ENCODE measurements at places on chromosomes 7 and 10. TPM values are rescaled to one million over a fixed set of nuclear protein-coding genes. Genes with fewer than 3 reads are reported as not detected.
A peak's percentile ranks its signal among the peaks of the same experiment; 100 is the strongest.

GRCh38 chr10:86592413-86592812 is 61.9 kb upstream of the OPN4 start:
- no peak for DNase-seq
- H3K27ac ChIP-seq: no peak overlapping the region
- H3K27me3 ChIP-seq: no peaks in the 10 kb centered on the region
- H3K36me3 ChIP-seq: no peaks in the 10 kb centered on the region

DNA sequence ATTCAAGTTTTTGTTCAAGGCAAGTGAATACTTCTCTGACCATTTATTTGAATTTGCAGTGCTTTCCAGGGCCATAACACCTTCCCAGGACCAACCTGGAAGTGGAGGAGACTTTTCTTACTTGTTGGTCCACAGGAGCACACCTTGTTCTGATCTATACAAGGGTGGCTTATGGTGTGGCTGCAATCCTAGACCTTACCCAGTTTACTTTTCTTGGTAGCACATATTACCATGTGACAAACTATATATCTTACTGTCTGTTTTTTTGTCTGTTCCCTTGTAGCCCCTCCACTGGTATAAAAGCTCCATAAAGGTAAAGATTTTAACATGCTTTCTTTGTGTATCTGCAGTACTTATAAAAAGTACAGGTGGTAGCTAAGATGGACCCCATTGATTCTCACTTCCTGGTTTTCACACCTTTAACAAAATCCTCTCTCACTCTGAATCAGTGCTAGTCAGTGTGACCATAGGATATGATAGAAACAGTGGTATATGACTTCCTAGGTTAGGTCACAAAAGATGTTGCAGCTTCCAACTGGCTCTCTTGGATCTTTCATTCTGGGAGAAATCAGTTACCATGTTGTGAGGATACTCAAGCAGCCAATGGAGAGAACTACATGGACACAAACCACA is 5.6 kb upstream of the ASB4 start:
- H3K36me3 ChIP-seq: no peaks in the 10 kb centered on the region
- H3K27ac ChIP-seq: no peak overlapping the region
- H3K27me3 ChIP-seq: no peaks in the 10 kb centered on the region
- H3K4me1 ChIP-seq: no peaks in the 10 kb centered on the region

DNA sequence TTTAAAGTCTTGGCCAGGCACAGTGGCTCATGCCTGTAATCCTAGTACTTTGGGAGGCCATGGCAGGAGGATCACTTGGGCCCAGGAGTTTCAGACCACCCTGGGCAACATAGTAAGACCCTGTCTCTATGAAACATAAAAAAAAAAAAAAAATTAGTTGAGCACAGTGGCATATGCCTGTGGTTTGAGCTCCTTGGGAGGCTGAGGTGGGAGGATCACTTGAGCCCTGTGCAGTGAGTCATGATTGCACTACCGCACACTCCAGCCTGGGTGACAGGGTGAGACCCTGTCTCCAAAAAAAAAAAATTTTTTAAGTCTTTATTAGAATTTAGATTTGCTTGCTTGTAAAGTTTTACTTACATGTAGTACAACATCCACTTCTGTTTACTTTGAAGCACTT is 14.0 kb downstream of the WNT2 start:
- no peaks in the 10 kb centered on the region for H3K36me3 ChIP-seq
- no peak overlapping the region for H3K4me3 ChIP-seq
- H3K27ac ChIP-seq: no peak overlapping the region
- peaks cover 15% of the 10 kb centered on the region for H3K27me3 ChIP-seq

DNA sequence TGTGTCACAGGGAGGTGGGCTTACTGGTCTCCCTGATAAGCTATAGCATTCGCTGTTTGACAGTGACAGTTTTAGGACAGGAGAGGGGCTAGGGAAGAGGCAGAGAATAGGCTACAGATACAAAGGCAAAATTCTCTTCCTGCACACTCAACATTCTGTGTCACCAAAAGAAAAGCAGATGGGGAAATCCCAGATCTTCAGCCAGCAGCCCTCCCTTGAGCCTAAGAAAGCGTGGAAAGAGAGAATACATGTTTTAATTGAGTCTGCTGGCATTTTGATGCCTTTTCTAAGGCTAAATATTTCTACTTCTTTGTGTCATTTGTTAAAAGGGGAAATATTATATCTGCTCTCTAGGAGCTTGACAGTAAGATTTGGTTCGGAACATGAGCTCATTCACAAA is 247.0 kb downstream of the TRIL start:
- peaks cover 15% of the 10 kb centered on the region for H3K27me3 ChIP-seq
- H3K36me3 ChIP-seq: no peaks in the 10 kb centered on the region
- DNase-seq: no peak
- no peak overlapping the region for H3K4me3 ChIP-seq

Gene HYAL4
- 1.8 TPM for total RNA-seq

Gene NMT2
- total RNA-seq: 24.4 TPM

GRCh38 chr10:70476249-70477035 is 2.1 kb upstream of the PALD1 start:
- peaks cover 52% of the 10 kb centered on the region for H3K4me1 ChIP-seq
- H3K36me3 ChIP-seq: no peaks in the 10 kb centered on the region
- no peak overlapping the region for H3K4me3 ChIP-seq
- no peak overlapping the region for H3K27ac ChIP-seq
- peaks cover 32% of the 10 kb centered on the region for H3K27me3 ChIP-seq

Gene IFIT1
- total RNA-seq: 2.7 TPM

Gene TSPAN13
- 1.1 TPM for total RNA-seq

DNA sequence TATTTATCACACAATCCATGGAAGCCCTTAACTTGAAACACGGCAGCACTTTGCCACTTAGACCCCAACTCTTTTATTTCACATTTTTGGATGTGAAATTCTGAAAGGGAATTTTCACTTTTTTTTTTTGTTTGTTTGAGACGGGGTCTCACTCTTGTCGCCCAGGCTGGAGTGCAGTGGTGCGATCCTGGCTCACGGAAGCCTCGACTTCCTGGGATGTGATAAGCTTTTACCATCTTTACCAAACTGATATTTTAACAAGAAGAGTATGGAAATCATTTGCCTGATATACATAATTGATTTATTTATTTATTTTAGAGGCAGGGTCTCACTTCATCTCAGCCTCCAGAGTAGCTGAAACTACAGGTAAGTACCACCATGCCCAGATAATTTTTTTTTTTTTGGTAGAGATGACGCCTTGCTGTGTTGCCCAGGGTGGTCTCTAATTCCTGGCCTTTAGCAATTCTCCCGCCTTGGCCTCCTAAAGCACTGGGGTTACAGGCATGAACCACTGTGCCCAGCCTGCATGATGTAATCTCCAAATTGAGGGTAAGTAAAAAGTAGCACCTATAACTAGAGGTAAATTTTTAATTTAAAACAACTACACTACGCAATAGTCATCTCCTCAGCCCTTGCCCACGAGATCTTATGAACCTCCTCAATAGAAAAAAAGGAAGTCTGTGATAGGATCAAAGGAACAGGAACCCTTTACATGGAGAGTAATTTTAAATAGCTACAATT is 180.7 kb upstream of the KLF14 start:
- H3K4me1 ChIP-seq: peaks cover 95% of the 10 kb centered on the region
- H3K4me3 ChIP-seq: peak overlapping the region; percentile 78
- H3K27ac ChIP-seq: peak overlapping the region; percentile 98
- H3K27me3 ChIP-seq: no peaks in the 10 kb centered on the region
- peaks cover 33% of the 10 kb centered on the region for H3K36me3 ChIP-seq

GRCh38 chr7:142389544-142389943 is 131.7 kb upstream of the PRSS58 start:
- no peak for DNase-seq
- H3K4me3 ChIP-seq: no peak overlapping the region
- H3K27me3 ChIP-seq: no peaks in the 10 kb centered on the region
- peaks cover 10% of the 10 kb centered on the region for H3K4me1 ChIP-seq
- no peaks in the 10 kb centered on the region for H3K36me3 ChIP-seq
- H3K27ac ChIP-seq: no peak overlapping the region

- H3K27me3 ChIP-seq: no peaks in the 10 kb centered on the region
- no peaks in the 10 kb centered on the region for H3K36me3 ChIP-seq
- no peak overlapping the region for H3K27ac ChIP-seq
- H3K4me1 ChIP-seq: peaks cover 39% of the 10 kb centered on the region
Observed at GRCh38 chr7:127758845-127759244, 106.9 kb downstream of the SND1 start.

GRCh38 chr7:133688483-133689239 is 435.8 kb downstream of the EXOC4 start:
- no peaks in the 10 kb centered on the region for H3K36me3 ChIP-seq
- H3K27me3 ChIP-seq: no peaks in the 10 kb centered on the region
- no peak overlapping the region for H3K4me3 ChIP-seq
- no peaks in the 10 kb centered on the region for H3K4me1 ChIP-seq
- DNase-seq: no peak

- H3K36me3 ChIP-seq: peaks cover 3% of the 10 kb centered on the region
- H3K4me3 ChIP-seq: no peak overlapping the region
- peaks cover 41% of the 10 kb centered on the region for H3K4me1 ChIP-seq
- no peaks in the 10 kb centered on the region for H3K27me3 ChIP-seq
- peak overlapping the region; percentile 9 for H3K27ac ChIP-seq
Observed at GRCh38 chr7:137993395-137993743, 8.5 kb downstream of the CREB3L2 start.

DNA sequence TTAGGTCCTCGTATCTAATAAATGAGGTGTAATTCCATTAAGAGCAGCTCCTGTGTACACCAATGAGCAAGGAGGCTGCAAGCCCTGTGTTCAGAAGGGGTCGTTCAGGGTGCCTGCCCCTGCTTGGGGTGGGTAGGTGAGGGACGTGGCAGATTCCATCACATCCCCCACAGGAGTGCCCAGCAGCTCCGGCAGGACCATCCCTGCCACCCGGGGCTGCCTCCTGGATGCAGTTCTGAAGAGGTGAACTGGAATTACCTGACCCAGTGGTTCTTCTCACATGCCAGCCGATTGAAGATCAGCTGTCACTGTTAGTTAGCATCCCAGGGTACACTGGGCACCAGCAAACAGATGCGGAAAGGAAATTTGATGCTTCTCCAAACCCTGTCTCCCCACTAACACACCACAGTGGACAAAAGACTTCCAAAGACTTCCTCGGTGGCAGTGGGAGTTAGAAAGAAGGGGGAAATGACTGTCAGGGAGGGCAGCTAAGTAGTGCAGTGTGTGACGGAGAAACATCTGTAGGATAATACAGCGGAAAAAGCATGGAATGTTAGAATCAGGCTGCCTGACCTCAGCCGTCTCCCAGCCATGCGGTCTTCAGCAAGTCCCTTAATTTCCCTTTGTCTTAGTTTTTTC is 313.6 kb upstream of the ZMIZ1 start:
- no peak for DNase-seq
- no peaks in the 10 kb centered on the region for H3K36me3 ChIP-seq
- H3K4me3 ChIP-seq: no peak overlapping the region
- peaks cover 11% of the 10 kb centered on the region for H3K4me1 ChIP-seq
- H3K27ac ChIP-seq: no peak overlapping the region
- H3K27me3 ChIP-seq: peaks cover 28% of the 10 kb centered on the region

- H3K4me3 ChIP-seq: no peak overlapping the region
- DNase-seq: no peak
- H3K4me1 ChIP-seq: peaks cover 57% of the 10 kb centered on the region
- H3K27ac ChIP-seq: no peak overlapping the region
Observed at GRCh38 chr7:128959296-128959695, 21.6 kb downstream of the IRF5 start.

DNA sequence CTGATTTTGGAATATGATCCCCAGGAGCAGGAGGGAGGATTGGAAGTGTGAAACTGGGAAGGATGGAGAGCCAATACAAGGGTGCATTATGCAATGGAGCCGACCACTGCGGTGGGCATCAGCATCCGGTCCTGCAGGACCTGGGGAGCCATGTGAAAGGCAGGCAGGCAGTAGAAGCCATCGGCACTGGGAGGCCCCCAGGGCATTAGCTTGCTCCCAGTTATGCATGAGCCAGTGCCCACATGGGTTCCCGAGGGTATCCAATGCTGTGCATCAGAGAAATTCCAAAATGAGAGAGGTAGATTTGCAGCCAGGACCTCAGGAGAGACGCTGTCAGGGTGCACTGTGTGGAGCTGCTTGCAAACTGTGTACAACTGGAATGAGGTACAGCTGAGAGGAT is 8.7 kb upstream of the KCP start:
- no peak for DNase-seq
- no peaks in the 10 kb centered on the region for H3K36me3 ChIP-seq
- no peak overlapping the region for H3K4me3 ChIP-seq
- no peak overlapping the region for H3K27ac ChIP-seq
- H3K4me1 ChIP-seq: peaks cover 9% of the 10 kb centered on the region

GRCh38 chr7:105776986-105777910 is 99.2 kb downstream of the ATXN7L1 start:
- peaks cover 2% of the 10 kb centered on the region for H3K4me1 ChIP-seq
- no peak overlapping the region for H3K4me3 ChIP-seq
- peaks cover 6% of the 10 kb centered on the region for H3K27me3 ChIP-seq
- H3K36me3 ChIP-seq: no peaks in the 10 kb centered on the region
- DNase-seq: no peak
- no peak overlapping the region for H3K27ac ChIP-seq

Gene FAM241B
- 10.9 TPM for total RNA-seq

DNA sequence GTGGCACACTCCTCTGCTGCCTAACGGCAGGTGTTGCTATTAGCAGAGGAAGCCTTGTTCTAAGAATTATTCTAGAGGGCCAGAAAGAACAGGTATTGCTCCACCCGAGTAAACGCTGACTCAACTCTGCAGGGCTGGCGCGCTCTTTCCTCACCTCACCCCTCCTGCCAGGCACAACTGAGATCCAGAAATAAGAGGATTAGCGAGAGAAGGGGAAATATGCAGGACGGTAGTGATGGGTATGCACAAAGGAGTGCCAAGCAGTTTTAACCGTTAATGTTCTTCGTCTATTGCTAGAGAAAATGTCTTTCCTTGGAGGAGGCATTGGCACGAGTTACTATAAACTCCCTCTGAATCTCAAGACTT is 369 bp upstream of the SCIN start:
- H3K27ac ChIP-seq: no peak overlapping the region
- H3K27me3 ChIP-seq: peaks cover 63% of the 10 kb centered on the region
- H3K4me3 ChIP-seq: peak overlapping the region; percentile 78
- H3K36me3 ChIP-seq: no peaks in the 10 kb centered on the region

Gene USP6NL
- total RNA-seq: 2.3 TPM

DNA sequence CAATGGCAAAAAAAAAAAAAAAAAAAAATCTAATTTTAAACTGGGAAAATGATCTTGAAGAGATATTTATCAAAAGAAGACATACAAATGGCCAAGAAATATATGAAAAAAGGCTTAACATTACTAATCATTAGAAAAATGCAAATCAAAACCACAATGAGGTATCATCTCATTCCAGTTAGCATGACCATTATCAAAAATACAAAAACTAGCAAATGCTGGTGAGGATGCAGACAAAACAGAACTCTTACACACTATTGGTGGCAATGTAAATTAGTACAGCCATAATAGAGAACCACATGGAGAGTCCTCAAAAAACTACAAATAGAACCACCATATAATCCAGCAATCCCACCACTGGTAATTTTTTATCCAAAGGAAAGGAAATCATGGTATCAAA is 489.6 kb downstream of the TNS3 start:
- no peak for DNase-seq
- H3K27ac ChIP-seq: no peak overlapping the region
- no peaks in the 10 kb centered on the region for H3K4me1 ChIP-seq
- no peaks in the 10 kb centered on the region for H3K36me3 ChIP-seq
- H3K4me3 ChIP-seq: no peak overlapping the region
